ENCODE measurements at places on chromosomes 3 and 15.

DNA sequence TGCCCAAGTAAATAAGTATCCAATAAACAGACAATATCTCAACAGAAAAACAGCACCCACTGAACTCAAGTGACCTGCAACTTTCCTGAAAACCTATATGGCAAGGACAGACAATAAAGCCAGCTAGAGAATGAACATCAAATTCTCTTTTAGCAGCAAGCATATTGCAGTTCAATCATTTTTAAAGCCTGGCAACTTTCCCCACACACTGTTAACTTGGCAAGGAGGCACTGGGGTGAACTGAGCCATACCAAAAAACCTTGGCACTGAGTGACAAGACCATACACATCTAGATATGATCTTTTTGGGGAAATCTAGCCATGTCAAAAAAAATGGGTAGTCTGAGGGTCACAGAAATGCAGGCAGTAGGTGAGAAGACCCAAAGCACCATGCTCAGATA, 174.6 kb downstream of the STT3B start:
- no peak for DNase-seq

DNA sequence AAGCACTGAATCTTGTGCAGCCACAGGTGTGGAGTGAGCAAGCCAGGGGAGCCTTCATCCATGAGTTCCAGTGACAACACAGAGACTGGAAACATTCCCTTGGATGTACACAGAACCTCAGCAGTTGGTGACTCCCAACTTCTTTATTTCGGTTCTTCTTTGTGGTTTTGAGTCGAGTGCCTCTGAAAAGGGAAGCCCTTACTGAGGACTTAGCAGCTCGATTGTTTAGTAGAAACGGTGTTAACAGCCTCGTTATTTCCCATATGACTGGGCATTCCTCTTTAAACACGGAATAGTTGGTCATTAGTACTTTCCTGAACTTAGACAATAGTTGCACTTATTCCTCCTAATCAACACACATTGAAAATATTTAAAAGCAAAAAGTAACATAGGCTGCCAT, 7.7 kb downstream of the SLCO3A1 start:
- DNase-seq: no peak

DNA sequence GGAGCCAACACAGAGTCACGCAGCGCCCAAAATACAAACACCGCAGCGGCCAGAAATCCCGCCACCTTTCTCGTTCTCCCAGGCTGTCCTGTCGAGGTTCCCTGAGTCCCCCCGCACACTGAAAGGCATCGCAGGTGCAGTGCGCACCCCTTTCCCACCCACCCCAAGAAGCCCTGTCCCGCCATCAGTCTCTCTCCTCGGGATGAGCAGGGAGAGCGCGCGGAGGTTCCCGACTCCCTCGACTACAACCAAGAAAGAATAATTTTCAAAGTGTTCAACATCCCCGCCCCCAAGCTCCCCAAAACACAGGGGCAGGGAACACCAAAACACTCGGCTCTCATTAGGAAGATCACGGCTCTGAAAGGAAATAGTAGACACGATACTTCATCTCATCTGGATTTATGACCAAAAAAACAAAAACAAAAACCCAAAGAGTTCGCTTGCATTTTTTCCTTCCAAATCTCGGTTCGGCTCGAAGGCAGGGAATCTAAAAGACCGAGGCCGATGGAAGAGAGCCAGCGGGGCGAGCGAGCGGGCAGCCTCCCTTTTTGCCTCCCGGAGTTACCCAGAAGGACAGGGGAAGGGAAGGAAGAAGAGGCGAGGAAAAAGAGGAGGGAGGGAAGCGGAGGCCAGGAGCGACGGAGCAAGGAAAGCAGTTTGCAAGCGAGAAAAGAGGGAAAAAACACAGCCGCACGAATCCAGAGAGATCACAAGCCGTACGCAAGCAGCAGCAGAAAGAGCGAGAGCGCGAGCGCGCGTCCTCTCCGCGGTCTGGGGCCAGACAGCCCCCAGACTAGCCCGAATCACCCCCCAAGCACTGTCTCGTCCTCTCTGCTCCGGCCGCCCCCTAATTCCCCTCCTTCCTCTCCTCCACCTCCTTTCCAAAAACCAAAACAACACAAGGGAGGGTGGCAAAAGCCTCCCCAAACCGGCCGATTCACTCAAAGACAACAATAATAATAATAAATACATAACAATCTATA, 808 bp downstream of the BCL6 start:
- DNase-seq: no peak

- no peak for DNase-seq
These were observed 121.5 kb downstream of the PTPRG start for GRCh38 chr3:61682671-61683548.

DNA sequence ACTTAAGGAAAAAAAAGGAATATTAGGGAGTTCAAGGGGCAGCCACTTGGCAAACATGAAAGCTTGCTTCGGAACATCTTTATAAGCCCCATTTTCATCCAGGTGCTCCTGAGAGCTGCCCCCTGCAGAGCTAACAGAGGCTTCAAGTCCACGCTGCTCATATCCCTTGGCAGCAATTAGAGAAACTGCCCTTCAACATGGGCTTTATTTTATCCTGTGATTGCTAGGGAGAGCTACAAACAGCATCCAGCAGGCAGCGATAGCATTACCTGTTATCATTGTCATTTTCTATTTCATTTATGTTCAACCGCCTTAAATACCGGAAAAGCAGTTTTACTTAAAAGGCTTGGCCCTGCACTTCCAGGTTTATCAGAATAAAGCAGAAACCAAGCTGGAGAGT, 68.4 kb upstream of the MCTP2 start:
- no peak for DNase-seq

DNA sequence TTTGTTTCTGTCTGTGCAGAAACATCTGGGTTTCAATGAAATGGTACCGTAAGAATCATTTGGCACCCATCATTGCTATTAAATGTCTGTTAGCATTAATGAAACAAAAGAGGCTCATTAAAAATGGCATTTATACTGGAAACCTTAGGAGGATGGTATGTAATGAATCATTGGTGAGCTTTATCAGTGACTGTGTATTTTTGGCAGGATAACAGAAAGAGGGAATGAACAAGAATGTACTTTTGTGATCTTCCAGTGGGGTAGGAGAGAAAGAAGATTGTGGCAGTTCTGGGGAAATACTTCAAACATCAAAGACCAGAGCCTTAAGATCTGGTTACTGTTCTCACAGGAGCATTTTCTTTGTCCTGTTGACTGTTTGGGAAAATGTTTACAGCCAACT, 4.7 kb upstream of the DCBLD2 start:
- no peak for DNase-seq

GRCh38 chr3:25588441-25589103, 76.1 kb downstream of the TOP2B start:
- DNase-seq: no peak

DNA sequence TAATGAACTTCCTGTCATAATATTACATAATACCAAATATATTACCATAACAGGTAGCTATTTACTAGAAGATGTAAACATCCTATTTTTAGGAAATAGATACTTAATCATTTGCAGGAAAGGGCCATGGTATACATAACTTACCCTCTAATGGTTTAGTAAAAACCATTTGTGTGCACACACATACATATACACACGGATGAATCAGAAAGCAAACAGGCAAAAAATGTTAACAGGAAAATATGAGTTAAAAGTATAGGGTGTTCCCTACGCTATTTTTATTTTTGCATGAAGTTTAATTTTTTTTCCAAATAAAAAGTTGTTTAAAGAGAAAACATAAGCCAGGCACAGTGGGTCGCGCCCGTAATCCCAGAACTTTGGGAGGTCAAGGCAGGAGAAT, 34.6 kb downstream of the FAM174B start:
- DNase-seq: no peak

DNA sequence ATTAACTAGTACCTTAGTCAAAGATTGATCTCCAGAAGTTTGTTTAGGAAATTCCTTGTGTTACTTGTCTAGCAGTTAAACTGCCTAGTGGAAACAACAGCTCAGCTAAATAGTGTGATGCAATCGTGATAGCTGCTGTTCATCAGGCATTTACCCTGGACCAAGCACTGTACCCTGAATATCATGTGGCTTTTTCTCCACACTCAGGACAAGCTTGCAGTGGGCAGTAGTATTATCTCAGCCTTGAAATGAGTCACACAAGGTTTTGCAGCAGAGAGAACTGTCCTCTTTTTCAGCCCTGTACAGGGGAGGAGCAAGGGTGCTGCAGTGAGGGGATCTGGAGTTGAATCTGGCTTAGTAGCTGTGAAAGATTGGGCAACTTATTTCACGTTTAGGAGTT, 208.4 kb downstream of the TP63 start:
- no peak for DNase-seq

- DNase-seq: no peak
These were observed 358.4 kb upstream of the NR2F2 start for GRCh38 chr15:95972041-95972553.

- no peak for DNase-seq
These were observed 88.0 kb upstream of the SNRK start for GRCh38 chr3:43198301-43198700.

DNA sequence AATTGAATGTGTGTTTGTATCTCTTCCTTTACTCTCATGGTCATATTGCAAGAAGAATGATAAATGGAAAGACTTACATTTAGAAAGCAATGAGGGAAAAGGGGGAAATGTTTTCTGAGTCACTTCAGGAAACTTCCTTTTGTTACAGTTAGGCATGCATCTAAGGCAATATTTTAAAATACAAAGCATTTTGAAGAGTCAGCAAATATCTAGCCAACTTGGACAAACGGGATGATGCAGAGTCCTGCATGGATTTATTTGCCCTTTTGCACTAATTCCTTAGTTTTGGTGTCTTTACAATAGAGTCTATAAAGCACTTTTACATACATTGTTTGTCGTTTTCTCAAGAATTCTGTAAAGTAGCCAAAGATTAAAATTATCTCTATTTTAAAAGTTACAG, 286.2 kb upstream of the UBE2E2 start:
- DNase-seq: no peak

DNA sequence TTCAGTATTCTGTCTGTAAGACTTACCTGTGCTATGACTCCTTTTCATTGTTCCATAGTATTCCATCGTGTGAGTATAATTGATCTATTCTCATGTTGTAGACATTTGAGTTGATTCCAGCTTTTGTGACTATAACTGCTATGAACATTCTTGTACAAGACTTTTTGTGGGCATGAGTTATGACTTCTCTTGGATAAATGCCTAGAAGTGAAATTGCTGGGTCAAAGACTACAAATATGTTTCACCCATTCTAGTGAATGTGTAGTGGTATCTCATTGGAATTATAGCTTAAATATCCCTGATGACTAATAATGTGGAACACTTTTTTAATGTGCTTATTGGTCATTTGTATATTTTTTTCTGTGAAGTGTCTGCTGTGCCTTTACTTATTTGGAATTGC, 27.6 kb upstream of the NPHP3 start:
- DNase-seq: no peak

- DNase-seq: no peak
These were observed 1.4 kb downstream of the SRGAP3 start for GRCh38 chr3:9247941-9248521.

GRCh38 chr3:38117748-38118420, 19.0 kb downstream of the ACAA1 start:
- peak; percentile 65 for DNase-seq

DNA sequence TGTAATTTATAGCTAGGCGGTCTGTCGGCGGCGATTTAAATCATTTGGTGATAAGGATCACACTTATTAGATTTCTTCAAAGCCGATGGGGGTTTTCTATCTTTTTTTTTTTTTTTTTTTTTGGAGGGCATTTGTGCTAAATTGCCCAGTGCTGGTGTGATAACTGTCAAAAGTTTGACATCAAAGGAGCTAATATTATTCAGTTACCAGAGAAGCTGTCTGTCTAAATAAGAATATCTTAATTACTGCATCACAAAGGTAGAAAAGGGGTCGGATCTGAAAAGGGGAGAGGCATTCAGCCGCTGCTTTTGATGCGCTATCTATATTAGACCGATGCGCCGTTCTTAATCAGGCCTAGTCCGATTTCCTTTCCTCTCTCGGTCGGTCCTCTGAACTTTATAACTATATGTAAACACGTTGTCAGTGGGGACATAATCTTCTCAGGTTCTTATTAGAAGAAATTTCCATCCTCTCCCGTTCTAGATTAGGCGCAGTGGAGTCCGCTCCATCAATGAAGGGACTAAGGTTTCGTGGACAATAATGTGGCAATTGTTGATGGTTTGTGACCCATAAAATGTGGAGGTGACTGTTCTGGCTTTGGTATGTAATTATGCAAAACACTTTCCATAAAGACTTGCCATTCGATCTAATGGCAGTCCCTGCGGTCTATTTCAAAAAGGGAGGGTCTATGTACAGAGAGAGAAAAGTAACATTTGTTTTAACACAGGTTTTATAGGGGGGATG, 31.7 kb downstream of the NR2F2 start:
- no peak for DNase-seq

- no peak for DNase-seq
These were observed 89.7 kb downstream of the TRIM42 start for GRCh38 chr3:140767566-140767965.
